ENCODE measurements at places on chromosomes 16 and 17.

GRCh38 chr17:48732688-48733629 is 4.4 kb upstream of the HOXB13 start:
- DNase-seq, result no peak

DNA sequence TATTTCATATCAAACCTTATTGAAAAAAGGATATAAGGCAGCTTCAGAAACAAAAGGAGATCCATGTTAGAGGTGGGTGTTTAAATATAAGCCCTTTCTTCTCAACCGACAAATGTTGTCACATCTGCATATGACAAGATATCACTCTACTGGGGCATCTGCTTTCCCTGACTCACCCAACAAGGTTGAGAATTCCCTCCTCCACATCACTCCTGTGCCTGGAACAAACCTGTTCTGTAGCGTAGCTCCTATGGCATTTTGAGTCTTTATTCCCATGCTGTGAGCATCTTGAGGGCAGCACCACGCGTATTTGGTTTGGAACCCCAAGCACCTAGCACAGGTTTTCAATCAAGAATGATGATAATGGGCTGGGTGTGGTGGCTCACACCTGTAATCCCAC is 59.4 kb upstream of the ZFHX3 start:
- DNase-seq, result no peak

- no peak for DNase-seq
Measured at GRCh38 chr17:78046923-78047322, 81.6 kb downstream of the TMC6 start.

GRCh38 chr16:14669776-14670175 is 24.3 kb downstream of the PLA2G10 start:
- no peak for DNase-seq

DNA sequence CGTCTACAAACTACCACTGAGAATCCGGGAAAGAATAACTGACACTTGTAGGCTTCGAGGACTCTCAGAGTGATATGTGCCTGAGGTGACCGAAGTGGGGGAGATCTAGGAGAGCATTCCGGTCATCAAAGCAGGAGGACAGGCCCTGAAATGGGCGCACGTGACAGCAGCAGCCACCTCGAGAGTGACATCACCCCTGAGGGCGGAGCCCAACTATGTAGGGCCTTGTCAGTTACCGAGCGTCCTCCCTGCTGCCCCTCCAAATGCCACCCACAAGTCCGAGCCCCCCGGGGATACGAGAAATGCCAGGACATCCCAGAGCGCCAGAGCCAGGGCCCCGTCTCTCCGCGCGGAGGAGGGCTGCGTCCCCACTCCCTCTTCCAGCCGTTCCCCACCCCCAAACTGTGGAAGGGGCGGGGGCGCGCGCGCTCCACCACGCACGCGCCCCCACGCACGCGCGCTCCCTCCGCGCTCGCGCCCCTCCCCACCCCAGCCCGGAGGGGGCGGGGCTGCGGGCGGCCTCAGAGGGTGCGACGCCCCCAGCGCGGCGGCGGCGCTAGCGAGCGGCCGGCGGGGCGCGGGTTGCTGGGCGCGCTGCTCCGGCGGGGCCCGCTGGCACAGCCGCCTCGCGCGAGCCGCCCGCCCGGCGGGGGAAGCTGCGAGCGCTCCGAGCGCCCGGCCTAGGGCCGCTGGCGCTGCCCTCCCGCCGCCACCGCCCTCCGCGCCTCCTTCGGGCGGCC is at the start of gene TANC2:
TSS of gene TANC2 (plus strand) at position 550 of the 740 bp plus-strand sequence. CDS start 43,325 bp downstream, outside the sequence.
- DNase-seq, result no peak

GRCh38 chr17:82445542-82445941 is 5.0 kb downstream of the CYBC1 start:
- DNase-seq, result no peak

All from vagina (tissue), 2 donors.